ENCODE measurements at places on chromosomes 4 and X.
A peak's percentile ranks its signal among the peaks of the same experiment; 100 is the strongest.

GRCh38 chr4:159041054-159042034 lies 61.5 kb upstream of the RAPGEF2 start:
- DNase-seq = no peak

DNA sequence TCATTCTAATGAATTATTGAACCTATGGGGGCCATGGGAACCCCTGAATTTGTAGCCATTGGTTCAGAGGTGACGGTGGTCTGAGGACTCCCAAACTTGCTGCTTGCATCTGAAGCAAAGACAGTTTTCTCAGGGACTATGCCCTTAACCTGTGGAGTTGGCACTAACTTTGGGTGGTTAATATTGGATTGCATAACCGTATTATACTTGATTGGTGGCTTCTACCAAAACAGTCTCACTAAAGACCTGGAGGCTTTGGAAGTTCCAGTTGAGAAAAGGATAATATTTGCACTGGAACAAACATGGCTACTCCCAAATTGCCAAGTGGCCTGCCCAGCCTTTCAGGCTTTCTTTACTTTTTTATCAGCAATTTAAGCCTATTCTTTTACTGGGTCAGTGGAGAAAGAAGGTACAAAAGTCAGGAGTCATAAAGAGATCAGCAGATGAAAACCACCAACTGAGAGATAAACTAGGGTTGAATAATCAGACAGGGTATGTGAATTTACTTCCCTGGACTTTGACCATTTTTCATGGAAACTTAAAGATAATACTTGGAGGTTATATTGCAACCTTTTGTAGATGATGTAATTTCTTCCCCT lies 7.9 kb upstream of the KLHL8 start:
- no peak for DNase-seq

GRCh38 chrX:134747006-134747405 lies 88.7 kb upstream of the PLAC1 start:
- no peak for DNase-seq

- no peak for DNase-seq
These were observed 19.7 kb downstream of the FNIP2 start for GRCh38 chr4:158788516-158788915.

GRCh38 chr4:34250562-34250961 lies 1993.8 kb downstream of the ARAP2 start:
- DNase-seq = no peak

DNA sequence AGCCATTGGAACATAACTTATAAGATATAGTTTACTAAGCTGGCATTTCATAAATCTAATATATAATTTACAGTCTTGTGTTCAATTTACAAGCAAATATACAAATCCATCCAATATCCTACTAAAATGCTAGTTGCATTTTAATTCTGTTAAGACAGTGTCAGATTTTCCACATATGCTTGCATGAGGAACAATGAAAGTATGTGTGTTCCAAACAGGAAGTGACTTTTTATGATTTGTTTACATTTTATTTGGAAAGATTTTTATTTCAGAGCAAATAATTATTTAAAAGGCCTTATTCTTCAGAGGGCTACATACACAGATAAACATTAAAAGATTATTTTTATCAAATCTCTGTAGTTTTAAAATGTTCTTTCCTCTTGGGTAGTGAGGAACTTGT lies 130.1 kb downstream of the KLHL34 start:
- no peak for DNase-seq

DNA sequence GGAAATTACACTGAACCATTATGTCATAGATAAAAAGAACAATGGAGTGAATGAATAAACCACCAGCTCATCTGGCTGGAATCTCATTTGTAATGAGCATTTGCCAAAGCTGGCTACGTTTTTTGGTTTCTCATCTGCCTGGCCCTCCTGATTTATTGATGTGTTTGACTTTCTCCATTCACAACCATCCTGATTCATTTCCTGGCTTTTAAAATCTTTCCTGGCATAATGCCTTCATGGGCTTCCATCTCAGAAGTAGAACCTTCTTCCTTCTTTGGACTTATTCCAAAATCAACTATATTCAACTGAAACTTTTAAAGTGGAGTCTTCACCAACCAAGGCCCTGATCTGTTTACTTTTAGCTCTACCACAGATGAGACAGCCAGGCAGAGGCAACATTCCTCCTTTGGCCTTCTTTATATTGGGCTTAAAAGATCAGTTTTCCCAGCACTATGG lies 36.0 kb upstream of the ARSJ start:
- no peak for DNase-seq

GRCh38 chrX:129145840-129146272 lies 377.4 kb downstream of the SMARCA1 start:
- no peak for DNase-seq

- peak; percentile 3 for DNase-seq
These were observed 184.6 kb downstream of the OR13H1 start for GRCh38 chrX:131728295-131729145.

- no peak for DNase-seq
These were observed 644.1 kb downstream of the MID1IP1 start for GRCh38 chrX:39445336-39445735.

- no peak for DNase-seq
These were observed 11.2 kb downstream of the IGFBP7 start for GRCh38 chr4:57098941-57099340.

- no peak for DNase-seq
These were observed 28.1 kb downstream of the ZFP42 start for GRCh38 chr4:188023682-188024081.

- no peak for DNase-seq
These were observed 75.9 kb downstream of the SLC9A7 start for GRCh38 chrX:46683048-46683447.

GRCh38 chr4:80471756-80472155 lies 136.2 kb downstream of the CFAP299 start:
- DNase-seq = no peak

GRCh38 chrX:38961936-38962335 lies 160.7 kb downstream of the MID1IP1 start:
- no peak for DNase-seq

DNA sequence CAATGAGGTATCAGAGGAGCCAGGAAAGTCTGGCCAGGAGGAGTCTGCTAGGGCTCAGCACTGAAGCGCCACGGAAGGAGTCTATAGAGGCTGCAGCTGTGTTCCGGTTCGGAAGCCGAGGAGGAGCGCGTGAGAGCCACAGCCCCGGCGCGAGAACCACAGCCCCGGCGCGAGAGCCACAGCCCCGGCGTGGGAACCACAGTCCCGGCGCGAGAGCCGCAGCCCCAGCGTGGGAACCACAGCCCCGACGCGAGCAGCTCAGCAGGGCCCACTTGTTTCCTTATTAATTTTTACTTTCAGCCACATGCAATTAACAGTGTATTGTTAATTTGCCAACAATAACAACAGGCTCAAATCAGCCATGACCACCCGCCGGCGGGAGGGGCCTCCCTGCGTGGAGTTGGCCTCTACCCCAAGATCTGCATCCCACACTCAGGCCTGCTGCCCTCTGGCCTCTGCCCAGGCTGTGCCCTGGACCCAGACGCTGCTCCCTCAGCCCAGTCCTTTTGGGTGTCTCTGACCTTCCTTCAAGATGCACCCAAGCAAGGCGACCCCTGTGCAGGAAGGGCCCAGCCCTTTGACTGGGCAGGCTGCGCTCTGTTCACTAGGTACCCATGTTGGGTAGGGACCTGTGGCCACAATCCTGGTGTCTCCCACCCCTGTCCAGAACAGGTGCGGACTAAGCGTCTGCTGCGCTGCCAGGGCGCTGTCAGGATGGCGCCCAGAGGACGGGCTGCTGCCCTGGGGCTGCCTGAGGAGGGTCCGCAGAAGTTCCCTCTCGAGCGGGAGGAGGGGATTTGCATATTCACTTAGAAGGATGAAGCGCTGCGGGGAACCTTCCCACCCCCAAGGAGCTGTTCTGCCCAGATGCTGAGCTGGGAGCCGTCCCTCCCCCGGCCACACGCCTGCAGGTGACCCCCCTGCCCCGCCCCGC lies 113.8 kb downstream of the ADRA2C start:
- DNase-seq = no peak

DNA sequence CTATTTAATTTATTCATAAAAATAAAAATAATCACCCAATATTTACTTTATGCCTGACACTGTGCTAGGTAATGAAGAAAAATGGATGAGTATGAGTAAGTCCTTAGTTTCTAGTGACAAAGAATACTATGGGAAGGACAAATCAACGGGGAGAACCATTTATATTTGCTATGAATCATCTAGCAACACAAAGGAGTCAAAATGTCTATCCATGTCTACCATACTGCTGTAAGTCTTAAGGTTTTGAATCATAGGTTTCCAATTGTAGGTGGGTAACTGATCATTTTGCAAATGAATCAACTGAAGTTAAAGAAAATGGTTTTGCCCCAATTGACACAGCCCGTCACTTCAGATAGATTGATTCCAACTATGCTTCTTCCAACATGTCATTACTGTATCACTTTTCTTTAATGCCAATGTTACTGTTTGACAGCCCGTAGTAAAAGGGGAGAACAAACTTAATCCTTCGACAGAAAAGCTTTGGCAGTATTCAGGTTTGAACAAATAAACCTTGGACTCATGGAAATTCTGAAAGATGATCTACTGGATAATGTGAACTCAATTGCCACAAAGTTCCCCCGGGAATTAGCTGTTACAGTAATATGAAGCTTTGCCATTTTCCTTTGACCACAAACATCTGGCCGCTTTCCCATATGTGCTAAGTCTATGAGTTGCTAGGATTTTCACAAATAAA lies 3.2 kb downstream of the TDO2 start:
- no peak for DNase-seq

GRCh38 chr4:84596826-84597225 lies 13.9 kb downstream of the CDS1 start:
- no peak for DNase-seq

DNA sequence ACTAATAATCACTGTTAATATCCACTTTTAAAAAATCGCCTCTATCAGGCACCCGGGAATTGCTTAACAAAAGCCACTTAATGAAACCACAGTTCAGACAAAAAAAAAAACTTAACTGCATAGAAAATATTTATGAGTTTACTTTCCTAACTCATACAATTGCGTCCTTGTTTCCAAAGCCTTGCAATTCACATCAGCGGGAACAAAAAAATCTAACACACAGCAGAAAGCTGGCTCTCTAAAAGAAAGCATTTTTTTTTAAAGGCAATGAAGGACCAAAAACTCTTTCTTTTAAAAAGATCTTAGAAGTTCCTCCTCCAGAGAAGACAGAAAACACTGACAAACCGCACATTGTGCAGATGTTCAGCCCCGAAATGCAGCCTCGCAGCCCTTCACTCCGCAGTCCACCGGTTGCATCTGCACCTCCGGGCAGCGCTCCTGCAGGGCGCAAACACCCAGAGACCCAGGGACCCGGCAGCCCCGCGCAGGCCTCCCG lies 812 bp downstream of the FAT1 start:
- DNase-seq = no peak

DNA sequence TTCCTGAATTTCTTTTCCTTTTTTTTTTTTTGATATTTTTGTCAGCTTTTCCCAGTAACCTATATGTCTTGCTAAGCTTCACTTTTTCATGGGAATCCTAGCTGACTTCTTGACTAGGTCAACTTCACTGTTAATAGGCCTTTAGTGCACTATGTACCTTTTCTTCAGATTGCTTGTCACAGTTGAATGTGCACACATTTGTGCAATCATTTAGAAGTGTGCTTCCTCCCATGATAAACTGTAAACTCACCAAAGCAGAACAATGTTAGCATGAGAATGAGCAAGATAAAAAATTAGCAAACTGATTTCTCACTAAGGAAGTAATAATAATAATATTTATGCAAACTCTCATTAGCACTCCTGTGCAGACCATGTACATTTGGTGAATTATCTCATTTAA lies 173.2 kb downstream of the PABPC4L start:
- DNase-seq = no peak

DNA sequence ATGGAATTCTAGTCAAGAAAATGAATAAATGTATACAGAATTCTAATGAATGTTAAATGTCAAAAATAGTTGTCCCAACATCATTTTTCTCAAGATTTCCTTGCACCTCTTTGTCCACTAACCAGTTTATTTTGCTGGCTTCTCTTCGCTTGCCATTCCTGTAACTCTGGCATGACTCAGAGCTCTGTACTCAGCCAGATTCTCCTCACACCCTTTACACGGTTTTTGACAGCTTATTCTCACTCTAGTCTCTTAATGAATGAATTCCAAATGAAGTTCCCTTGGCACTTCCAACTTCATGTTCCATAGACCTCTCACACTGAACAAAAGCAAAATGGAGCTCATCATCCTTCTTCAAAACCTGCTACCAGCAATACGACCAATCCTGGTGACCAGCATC lies 419.3 kb upstream of the SLIT2 start:
- DNase-seq = no peak

GRCh38 chr4:129062580-129062979 lies 30.8 kb downstream of the SCLT1 start:
- no peak for DNase-seq

DNA sequence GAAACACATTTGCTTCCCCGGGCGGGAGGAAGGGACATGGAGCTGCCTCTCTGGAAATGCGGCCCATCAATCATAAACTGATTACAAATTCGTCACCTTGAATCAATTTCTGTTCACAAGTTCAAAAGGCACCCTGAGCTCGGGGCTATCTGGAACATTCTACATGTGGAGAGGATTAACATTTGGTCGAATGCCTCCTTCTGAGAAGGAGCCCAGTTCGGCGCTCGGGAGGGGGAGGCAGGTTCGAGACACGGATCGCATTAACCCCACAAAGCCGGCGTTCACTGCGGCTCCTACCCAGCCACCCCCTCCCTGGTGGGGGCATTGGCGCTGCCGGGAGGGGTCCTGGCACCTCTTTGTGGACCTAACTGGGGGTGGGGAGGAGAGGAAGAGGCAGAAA lies 108.0 kb downstream of the CPZ start:
- DNase-seq = no peak

DNA sequence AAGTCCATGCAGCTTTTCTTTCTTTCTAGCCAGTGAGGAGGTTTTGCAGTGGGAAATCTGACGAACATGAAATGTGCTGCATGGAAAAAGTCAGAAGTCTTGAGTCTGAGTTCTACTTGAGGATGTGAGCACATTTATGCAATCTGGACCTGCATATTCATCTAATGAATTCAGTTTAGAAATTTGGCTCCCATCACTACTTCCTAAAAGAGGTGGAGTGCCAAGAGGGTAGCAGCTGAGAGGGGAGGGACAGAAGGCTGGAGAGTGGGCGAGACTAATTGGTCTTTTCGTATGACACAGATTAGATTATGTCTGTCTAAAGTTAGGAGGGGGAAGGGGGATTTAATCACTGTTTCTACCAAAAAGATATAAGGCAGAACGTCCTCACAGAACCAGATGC lies 535.9 kb downstream of the IQCM start:
- no peak for DNase-seq

- no peak for DNase-seq
These were observed 508.7 kb downstream of the FSTL5 start for GRCh38 chr4:161655148-161655547.

GRCh38 chr4:137768196-137768595 lies 235.9 kb upstream of the PCDH18 start:
- no peak for DNase-seq

All from cerebellar nuclear complex (tissue), 1 donor.